EH (cell line): ENCODE measurements at places on chromosomes 5 and 9.

GRCh38 chr9:33468215-33468730 lies 5.5 kb downstream of the NOL6 start:
- no peak for DNase-seq

GRCh38 chr5:145484158-145484557 lies 351.0 kb downstream of the PRELID2 start:
- peak; percentile 79 for DNase-seq

GRCh38 chr5:154274828-154275185 lies 84.3 kb downstream of the GALNT10 start:
- peak; percentile 70 for DNase-seq

DNA sequence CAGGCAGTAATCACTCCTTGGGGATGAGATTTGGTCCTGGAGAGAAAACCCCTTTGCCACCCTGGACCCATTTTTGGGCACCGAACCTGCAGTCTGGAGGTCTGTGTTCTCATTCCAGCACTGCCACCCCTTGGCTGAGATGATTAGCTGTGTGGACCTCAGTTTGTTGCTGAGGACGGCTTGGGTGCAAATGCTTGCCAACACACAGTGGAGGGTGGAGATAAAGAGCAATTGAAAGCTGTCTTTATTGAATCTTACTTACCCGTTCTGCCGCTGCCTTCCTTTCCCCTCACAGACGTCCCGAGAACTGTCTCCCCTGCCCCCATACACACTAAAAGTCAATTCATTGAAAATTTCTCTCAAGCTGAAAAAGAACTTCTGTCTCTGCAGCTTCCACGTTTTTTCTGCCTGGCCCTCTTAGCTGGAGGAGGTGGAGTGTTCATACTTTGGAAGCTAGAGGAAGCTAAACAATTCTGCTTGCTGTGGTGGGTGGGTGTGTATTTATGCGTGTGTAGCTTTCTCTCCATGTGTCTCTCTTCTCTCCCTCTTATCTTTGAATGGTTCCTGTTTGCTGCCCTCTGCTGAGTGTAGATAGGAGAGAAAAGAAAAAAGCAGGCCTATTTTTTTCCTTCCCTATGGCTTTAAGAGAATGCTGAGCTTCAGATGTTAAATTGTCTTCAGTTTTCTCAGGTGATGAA lies 6.6 kb downstream of the GALNT10 start:
- peak; percentile 56 for DNase-seq

DNA sequence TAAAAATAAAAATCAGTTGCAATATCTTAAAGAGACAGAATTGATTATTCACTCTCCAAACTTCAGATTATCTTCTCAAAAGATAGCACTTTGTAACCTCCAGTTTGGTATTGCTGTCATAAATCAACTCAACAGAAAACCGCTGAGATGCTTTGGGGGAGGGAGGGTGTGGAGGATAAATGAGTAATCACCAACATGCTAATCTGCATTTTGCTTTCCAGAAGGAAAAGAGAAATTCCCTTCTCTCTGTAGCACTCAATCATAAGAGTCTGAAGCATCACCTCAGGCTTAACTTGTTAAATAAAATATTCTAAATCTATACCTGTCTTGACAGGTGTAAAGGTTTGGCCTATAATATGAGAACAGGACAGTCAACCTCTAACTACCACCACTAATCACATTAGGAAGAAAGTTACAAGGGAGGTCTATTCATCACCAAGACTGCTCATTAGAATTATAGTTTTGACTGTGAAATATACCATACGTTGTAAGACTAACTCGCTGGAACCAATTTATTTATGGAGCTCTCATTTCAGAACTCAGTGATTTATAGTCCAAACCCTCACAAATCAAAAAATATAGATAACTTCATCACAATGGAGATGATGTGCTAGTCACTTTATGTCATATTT lies 89.0 kb downstream of the PIK3R1 start:
- DNase-seq: peak; percentile 67
